ENCODE measurements at places on chromosomes 13 and 19.

GRCh38 chr13:73174521-73175010 lies 115.8 kb downstream of the KLF5 start:
- no peak for DNase-seq

- DNase-seq = no peak
Measured at GRCh38 chr13:91369441-91369831, 21.9 kb downstream of the MIR17HG start.

DNA sequence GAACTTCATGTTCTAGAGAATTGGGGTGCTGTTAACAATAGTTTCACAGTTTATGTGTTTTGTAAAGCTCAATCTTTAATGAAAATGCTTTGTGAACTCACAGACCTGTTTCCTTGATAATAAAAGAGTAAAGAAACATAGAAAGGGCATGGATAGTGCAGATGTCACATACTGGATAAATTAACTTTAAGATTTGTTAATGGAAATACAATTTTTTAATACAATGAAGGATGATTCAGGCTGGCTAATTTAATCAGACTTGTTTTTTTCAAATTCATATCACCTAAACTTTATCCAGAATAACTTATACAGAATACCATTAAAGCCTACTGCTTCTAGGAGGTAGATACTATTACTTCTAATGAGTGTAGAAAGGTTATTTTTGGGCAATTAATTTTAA lies 1033.5 kb upstream of the SLC10A2 start:
- no peak for DNase-seq

DNA sequence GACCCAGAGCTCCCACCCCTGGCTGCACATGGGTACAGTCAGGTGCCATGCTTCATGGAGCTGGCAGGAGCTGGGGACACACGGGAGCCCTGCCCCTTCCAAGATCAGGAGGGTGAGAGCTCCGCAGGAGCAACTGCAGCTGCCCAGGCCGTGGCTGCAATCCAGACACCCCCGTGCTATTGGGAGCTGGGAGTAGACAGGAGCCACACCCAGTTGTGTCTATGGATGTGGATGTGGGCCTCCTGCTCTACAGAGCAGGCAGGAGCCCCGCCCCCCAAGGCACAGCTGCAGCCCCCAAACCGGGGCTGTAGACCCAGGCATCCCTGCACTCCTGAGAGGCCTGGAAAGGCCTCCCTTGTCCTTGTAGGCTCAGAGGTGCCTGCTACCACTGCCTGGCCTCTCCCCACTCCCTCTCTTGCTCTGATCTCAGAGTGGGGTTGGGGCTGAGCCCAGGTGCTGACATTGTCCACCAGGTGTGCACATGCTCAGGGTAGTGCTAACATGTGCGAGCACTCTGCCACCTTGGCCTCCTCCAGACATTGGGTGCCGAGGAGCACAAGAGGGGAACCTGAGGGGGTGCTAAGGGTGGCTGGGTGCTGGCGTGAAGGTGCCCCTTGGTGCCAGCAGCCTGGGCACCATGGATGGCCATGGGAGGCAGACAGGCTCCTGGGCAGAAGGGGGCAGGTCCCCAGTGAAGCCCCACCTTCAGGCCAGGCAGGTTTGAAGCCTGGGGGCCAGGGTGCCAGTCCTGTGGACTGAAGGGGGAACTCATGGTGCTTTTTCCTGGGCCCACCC lies 8.0 kb upstream of the BAX start:
- DNase-seq = no peak

GRCh38 chr13:94249512-94249911 lies 230.0 kb downstream of the DCT start:
- DNase-seq = no peak

- DNase-seq = peak; percentile 86
Measured at GRCh38 chr13:24995225-24995804, 100.6 kb upstream of the PABPC3 start.

DNA sequence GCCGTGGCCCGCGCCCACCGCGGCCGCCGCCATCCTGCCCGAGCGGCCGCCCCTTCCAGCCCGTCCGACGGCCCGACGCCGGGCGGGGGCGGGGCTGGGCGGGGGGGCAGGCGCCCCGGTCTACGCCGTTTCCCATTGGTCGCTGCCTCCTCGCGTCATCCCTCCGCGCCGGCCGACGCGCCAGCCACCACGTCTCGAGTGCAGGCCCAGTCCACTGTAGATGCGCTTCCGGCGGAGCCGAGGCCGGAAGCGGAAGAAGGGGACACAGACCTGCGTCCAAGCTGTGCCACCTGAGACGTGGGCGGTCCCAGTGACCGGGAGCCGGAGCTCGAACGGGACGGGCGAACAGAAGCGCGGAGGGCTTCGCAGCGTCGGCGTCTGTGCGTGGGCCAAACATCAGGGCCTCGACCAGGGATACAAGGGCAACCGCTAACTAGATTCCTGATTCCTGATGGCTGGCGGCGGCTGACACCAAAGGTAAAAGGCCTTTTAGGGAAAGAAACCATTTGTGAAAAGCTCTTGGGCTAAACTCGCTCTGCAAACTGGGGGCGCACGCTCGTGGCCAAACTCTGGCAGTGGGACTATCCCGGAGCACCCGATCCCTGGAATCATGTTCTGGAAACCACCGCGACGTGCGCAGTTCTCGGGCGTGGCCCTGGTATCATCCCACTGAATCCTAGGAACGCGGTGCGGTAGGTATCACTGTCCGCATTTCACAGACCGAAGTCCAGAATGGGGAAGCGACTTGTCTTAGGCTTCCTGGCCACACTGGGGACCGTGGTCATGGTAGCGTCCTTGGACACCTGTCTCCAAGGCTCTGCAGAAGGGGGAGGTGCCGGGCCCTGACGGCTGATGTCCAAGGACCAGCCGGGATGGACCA lies at the start of gene SLC35E1:
Gene SLC35E1 (minus strand): TSS at position 84 of the 880 bp plus-strand sequence. CDS start 51 bp downstream, at position 33.
- peak; percentile 97 for DNase-seq

GRCh38 chr13:73521290-73521624 lies 462.5 kb downstream of the KLF5 start:
- DNase-seq = no peak

DNA sequence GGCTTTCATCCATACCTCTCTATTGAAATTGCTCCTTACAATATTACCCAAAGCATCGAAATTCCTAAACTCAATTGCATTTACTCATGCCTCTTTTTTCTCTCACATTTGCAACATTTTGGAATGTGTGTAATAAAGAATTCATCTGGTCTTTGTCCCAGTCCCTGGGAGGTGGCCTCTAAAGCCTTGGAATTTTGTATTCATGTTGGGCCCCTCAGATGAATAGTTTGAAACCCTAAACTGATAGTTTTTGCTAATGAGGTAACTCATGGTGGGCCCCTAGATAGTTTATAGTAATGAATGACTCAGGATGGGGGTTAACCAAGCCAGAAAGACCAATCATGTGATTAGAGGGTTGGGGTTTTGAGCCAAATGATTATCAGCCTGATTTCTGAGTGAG lies 490.4 kb downstream of the DIAPH3 start:
- DNase-seq = no peak

DNA sequence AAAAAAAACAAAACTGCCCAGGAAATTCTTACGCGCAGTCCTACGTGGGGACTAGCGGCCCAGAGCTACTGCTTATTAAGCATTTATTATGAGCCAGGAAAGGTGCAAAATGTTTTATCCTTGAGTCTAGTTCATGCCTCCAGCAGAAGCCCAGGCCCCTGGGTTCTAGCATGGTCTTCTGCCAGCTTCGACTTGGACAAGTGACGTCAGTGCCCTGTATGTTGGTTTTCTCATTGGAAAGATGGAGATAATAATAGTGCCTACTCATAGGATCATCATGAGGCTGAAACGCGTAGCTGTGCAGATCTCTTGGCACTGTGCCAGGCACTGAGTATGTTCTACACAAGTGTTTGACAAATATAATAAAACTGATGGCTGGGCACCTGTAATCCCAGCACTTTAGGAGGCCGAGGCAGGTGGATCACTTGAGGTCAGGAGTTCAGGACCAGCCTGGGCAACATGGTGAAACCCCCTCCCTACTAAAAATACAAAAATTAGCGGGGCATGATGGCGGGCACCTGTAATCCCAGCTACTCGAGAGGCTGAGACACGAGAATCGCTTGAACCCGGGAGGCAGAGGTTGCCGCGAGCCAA lies 12.4 kb upstream of the SULT2B1 start:
- no peak for DNase-seq

- no peak for DNase-seq
Measured at GRCh38 chr13:67184247-67184646, 45.9 kb downstream of the PCDH9 start.

DNA sequence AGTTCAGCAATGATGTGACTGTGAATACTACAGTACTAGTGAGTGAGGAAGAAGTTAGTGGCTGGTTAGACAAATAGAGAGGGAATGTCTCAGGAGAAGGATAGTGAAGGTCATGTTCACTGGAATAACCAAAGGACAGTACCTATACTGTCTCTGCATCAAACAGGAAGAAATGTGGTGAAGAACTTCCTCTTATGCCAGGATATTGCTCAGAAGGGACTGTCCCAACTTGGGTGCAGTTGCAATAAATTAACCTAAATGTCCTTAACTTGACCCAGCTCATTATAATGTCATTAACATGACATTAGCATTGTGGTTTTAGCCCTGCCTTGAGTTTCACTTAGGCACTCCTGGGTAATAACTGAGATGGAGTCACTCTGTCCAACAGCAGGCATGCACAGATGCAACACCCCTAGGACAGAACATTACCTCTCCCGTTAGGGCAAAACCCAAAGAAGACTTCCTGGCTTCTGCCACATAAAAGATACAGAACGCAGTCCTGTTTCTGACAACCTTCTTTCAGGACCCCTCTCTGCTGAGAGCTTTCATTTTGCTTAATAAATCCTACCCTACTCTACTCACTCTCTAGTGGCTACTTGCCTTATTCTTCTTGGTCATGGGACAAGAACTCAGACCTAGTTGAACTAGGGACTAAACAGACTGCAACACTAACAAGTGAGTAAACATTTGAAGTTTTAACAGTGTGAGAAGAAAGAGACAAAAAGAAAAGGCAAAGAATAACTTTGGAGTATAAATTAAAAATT lies 1591.6 kb upstream of the MIR17HG start:
- no peak for DNase-seq

GRCh38 chr19:54316746-54317107 lies 3.8 kb upstream of the LILRA5 start:
- peak; percentile 41 for DNase-seq

- DNase-seq = no peak
Measured at GRCh38 chr13:36713887-36714286, 40.1 kb downstream of the SERTM1 start.

DNA sequence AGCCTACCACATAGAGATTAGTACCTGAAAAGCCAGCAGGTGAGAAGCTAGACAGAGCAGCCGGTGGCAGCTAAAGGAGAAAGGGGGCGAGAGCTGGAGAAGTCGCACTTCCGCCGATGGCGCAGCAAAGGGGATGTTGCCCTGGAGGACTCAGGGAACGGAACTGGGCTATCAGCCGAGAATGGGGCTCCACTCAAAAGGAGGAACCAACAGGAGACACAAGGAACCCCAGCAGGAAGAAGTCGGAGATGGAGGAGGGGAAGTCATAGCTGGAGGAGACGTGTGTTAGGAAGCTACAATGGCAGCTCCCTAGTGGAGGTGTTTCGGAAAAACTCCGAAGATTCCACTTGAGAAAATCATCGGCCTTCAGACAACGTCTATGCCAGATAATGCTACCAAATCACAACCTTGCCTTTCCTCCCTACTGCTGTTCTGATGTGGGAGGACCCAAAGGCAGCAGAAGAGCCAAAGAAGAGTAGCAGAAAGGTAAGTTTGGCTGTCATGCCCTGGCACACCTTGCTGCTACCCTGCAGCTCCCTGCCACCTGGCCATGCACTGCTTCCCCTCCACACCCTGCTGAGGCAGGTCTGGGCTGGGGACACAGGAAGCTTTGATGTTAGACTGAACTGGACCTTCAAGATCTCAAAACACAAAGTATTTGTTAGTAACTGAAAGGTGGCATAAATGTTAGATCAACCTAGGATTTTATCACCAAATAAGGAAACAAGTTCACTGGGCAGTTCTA lies 127.9 kb downstream of the DLEU7 start:
- no peak for DNase-seq

DNA sequence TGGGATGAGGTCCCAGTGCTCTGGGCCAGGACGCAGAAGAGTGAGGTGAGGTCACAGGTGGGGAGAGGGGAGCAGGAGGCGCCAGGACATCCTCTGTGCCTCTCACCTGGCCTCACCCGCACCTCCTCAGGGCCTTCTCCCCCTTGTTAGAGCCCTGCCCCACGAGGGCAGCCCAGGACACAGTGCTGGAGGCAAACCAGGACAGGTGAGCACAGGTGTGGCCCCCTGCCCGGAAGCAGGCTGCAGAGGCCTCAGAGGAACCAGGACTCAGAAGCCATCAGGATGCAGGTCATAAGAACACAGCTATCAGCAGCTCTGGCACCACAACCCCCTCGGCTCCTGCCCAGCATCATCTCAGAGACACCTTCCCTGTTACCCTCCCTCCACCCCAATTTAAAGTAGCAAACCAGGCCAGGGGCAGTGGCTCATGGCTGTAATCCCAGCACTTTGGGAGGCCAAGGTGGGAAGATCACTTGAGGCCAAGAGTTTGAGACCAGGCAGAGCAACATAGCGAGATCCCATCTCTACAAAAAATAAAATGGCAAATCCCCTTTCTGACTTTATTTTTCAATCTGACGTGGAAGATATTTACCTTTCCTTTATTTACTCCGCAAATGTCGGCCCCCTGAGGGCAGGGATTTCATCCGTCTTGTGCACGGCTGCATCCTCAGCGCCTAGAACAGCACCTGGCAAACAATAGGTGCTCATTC lies at the start of gene CEACAM16:
Gene CEACAM16 (plus strand): TSS at position 660 of the 710 bp plus-strand sequence. CDS start 2,306 bp downstream, outside the sequence.
- DNase-seq = no peak

DNA sequence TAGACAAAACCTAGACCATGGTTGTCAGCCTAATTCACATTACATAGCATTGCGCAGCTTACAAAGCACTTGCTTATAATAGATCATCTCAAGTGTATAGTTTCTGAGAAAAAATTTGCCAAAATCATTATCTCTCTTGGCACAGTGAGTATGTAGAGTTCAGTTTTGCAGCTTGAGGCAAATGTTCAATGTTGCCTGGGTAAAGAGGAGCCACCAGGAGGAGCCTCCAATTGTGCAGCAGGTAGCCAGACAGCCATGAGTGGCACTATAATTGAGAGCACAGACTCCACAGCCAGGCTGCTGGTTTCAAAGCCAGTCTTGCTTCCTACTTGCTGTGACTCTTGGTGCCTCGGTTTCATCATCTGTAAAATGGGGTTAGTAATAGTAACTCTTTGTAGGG lies 24.0 kb upstream of the OLFM4 start:
- no peak for DNase-seq

DNA sequence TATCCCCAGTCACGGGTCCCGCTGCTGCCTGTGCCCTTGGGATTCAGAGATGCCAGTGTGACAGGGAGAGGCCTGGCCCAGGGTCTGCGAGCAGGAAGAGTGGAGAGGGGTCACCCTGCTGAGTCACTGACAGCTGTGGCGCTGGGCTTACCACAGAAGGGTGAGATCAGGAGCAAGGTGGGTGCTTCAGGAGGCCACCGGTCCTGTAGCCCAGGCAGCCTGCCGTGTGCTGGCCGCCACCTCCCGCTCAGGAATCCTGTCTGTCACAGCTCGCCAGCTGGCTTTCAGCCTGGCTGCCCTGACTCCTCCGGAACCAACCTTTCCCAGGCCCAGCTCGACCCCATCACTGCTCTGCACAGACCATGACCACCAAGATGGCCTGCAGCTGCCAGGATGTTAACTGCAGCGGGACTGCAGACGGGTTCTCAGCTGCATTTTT lies 25.3 kb downstream of the NAXD start:
- DNase-seq = no peak

GRCh38 chr19:47435883-47436417 lies 16.6 kb upstream of the MEIS3 start:
- no peak for DNase-seq

All from head of caudate nucleus (tissue), 42 donors.